ENCODE measurements at places on chromosomes 1 and 21. TPM values are rescaled to one million over a fixed set of nuclear protein-coding genes. Genes with fewer than 3 reads are reported as not detected.

CFH gene
- not detected for total RNA-seq

S100A9 gene
- not detected for total RNA-seq

ELAPOR1 gene
- total RNA-seq = 1.2 TPM

PTPRC gene
- not detected for total RNA-seq

SRGAP2B gene
- 39.5 TPM for total RNA-seq

HPCAL4 gene
- total RNA-seq = 0.46 TPM

GRIK1 gene
- total RNA-seq = 0.32 TPM

DNA sequence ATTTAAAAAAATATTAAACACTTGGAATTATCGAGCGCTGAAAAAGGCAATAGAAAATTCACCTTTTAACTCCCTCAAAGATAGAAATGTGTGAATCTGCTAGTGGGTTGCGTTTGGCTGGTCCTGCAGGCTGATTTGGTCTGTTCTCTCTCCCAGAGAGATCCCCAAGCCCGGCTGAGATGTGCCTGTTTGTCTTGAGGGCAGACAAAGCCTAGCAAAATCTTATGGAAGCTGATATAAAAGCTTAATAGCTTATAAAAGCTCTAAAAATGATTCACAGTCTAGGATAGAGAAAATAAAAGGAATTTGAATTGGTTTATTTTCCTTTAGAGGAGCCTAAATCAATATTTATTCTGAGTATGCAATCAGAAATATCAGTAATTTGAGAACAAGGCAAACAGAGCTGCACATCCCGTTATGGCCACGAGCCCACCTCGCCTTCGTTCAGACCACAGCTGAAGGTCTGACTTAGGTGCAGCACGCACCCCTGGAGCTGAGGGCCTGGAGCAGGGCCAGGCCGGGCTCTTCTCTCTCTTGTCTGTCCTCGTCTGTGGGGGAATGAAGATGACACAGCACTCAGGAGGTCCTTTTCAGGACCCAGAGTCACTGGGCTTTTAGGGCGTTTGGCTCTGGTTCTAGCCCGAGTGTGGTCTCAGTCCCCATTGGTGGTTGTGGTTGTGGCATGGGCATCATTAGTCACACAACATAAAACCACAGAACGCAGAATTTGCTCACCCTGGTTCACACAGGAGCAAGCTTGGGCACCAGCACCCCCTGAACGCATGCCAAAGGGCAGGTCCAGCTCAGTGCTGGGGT lies 18.6 kb downstream of the PDE9A start:
- DNase-seq = no peak

DNA sequence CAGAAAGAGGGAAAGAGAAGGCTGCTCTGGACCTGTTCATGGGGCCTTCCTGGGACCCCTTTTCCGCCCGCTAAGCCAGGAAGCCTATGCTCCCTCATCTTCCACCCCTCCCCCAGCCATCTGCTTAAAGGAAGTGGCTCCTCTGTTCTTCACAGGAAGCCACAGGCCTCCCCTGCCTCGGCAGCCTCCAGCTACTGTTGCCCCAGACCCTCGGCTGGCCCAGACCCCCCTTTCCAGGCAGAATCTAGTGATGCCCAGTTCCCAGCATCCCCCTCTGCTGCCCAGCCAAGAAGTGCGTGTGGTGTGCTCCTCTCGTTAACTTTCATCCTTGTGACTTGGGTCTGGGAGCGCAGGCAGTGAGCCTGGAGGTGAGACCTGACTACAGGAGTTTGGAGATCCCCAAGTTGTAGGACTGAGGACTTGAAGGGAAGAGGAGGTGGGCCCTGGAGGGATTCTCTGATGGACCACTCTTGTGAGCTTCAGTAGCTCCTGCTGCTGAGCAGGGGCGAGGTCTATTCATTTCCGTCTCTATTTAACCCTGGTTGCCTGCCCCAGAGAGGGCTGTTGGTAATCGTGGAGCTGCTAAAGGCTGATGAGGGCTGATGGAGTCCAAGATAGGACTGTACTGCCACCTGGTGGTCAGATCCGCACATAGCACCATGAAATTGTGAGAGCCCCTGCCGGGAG lies 9.1 kb downstream of the IFI6 start:
- peak; percentile 78 for DNase-seq

- DNase-seq = no peak
Measured at GRCh38 chr1:100065183-100065968, 67.4 kb downstream of the SASS6 start.

DNA sequence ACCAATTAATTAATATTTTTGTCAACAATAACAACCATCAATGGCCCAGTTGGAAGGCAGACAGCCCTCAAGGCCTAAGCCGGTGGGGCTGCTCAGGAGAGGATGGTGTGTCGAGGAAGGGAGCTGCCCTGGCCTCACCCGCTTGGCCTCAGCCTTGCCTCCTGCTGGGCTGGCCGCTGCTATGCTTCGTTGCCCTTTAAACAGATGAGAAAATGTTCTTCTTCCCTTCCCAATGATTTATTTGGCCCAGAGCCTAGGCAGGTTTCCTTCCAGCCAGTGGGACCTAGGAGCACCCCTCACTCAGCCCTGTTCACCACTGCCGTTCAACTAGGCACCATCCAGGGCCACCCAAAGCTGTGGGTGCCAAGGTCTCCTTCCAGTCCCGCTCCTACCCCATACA lies 3.1 kb upstream of the ADGRB2 start:
- DNase-seq = no peak

DNA sequence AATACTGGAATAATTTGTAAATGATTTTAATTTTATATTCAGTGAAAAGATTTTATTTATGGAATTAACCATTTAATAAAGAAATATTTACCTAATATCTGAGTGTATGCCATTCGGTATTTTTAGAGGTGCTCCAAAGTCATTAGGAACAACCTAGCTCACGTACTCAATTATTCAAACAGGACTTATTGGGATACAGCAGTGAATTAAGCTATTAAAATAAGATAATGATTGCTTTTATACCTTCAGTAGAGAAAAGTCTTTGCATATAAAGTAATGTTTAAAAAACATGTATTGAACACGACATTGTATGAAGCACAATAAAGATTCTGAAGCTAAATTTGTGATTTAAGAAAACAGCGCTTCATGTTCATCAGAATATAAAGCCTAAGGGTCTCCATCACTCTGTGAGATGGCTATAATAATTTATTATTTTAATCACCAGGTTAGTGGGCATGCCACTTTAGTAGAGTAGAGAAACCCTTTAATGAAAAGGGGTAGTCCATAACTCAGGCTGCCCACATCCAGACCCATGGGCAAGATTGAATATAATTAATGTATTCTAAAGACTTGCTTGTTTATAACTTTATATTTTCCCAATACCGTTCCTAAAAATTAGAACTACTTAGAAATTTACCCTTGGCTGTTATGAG lies 3.2 kb downstream of the CCN1 start:
- DNase-seq = no peak

GRCh38 chr1:204320382-204320804 lies 39.3 kb downstream of the PLEKHA6 start:
- DNase-seq = no peak

DNA sequence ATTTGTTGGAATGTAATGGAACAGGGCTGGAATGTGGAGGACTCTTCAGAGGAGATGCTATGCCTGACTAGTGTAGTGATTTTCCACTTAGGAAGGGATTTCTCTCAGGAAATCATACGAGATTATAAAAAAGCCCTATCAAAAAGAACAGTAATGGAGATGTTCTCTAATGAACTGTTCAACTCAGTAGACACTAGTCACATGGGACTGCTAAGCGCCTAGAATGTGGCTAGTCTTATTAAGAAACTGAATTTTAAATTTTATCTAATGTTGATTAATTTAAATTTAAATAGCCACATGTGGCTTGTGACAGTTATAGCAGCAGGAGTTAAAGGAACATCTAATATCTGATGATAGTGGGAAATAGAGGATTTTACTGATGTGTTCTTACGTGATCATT lies 94.0 kb downstream of the SLC35F3 start:
- DNase-seq = no peak

GRCh38 chr1:77143529-77144121 lies 75.6 kb downstream of the PIGK start:
- DNase-seq = no peak

DNA sequence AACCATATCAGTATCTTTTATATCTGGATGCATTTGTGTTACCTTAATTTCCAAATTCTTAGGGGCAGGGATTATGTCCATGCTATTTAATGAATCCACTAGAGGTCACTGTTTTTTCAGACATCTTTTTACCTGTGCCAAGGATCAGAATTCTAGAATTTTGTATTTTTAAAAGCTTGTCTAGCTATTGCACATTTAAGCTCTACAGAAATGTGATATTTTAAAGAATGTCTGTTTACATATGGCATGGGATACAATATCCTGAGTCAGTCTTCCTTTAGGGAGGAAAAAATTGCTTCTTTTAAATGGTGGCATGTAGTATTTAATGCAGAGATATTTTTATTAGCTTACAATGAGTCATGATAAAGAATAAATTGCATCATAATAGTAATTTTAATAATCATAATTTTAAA lies 11.3 kb downstream of the RPAP2 start:
- no peak for DNase-seq

GRCh38 chr21:24514081-24514733 lies 1093.1 kb downstream of the MRPL39 start:
- DNase-seq = no peak

Measured in H1 (cell line).